Mucosa of descending colon (tissue), 3 donors: ENCODE measurements at places on chromosomes 3 and 15.
A peak's percentile ranks its signal among the peaks of the same experiment; 100 is the strongest.

- DNase-seq: no peak
Observed at GRCh38 chr3:127748754-127749327, 73.5 kb downstream of the MGLL start.

GRCh38 chr15:89114990-89115389, 26.7 kb downstream of the ABHD2 start:
- DNase-seq: no peak

DNA sequence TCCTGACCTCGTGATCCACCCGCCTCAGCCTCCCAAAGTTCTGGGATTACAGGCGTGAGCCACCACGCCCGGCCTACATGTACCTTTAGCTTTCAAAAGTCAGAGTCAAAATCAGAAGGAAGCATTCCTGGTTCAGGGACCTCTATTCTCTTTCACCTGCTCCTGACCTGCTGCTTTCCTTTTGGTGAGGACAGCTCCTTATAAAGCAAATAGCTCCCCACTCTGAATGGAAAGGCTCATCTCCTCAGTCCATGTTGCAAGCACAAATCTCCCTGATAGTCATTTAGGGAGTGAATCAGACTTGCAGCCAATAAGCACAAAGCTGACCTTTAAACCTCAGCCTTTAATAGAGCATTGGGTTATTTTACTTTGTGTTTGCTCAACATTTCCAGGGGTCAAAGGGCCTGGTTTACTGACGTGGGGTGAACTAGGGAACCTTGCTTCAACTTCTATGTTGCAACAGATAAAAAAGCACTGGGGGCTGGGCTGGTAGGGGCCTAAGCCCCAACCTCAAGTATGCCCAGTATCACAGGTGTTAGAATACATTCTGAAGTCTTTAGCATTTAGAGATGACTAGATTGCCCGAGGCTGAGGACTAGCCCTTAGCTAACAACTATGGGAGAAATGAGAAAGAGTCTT, 43.1 kb downstream of the THRB start:
- peak; percentile 77 for DNase-seq

DNA sequence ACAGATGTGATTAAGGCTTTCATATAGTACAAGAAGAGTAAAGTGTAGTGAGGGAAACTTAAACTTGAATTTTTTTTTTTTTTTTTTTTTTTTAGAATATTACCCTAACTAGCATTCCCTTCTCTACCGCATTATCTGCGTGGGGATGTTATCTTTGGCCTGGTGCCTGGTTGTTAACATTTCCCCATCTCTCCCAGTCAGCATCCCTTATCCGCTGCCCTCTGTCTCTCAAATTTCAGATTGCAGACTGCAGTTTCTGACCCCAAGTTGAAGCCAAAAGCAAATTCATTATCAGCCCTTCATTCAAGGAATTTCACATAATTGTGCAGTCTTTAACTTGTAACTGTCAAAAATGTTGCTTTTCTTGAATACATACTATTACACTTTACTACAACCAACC, 353.0 kb downstream of the PLOD2 start:
- no peak for DNase-seq

GRCh38 chr15:57146506-57147201, 228.2 kb downstream of the TCF12 start:
- no peak for DNase-seq

GRCh38 chr3:54353546-54353945, 231.2 kb downstream of the CACNA2D3 start:
- no peak for DNase-seq

DNA sequence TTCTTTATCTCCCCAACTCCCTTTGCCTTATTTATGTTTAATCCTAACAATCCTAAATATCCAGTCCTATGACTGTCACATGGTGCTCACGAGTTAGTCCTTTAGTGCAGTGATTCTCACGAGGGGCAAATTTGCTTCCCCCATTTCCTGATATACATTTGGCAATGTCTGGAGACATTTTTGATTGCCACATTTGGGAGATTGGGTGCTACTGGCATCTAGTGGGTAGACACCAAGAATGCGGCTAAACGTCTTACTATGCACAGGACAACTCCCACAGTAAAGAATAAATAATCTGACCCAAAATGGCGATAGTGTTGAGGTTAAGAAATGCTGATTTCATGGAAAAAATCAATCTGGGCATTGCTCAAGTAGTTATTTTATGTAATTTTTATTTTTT, 466.5 kb downstream of the ROBO2 start:
- no peak for DNase-seq

DNA sequence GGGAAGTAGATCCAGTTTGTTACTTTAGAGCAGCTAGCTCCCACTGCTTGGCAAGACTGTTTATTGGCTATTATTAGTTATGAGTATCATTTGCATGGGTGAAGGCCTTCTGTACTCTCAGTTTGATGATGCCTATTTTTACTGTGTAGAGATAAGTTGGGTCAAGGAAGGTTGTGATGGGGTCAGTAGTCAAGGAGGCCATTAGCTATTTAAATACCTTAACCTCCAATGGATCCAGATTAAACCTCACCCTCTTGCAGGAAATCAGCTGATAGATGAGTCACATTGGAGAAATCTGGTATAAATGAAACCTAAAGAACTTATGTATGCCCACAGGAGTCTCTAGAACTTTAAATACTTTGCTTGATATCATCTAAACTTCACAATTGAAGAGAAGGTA, 45.0 kb downstream of the THBS1 start:
- no peak for DNase-seq

GRCh38 chr15:94844538-94845389, 613.4 kb downstream of the MCTP2 start:
- peak; percentile 92 for DNase-seq

DNA sequence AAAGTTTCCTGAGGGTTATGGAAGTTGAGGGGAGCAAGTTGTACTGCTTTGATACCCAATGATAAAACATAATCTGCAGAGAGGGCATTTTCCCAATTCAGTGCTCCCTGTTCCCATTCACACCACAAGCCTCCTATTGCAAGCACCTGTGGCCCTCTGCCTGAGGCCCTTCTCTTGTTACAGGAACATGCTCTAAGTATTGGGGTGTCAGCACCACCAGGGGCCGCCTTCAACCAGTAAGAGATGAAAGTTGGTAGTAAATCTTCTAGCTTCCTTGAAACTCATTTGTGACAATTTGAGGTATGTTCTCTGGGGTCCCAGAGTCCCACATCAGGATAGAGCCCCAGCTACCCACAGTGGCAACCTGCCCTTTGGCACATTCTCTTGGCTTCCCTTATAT, 265.4 kb upstream of the ARHGEF26 start:
- DNase-seq: no peak

- DNase-seq: no peak
Observed at GRCh38 chr15:35321926-35322325, 224.0 kb downstream of the DPH6 start.

DNA sequence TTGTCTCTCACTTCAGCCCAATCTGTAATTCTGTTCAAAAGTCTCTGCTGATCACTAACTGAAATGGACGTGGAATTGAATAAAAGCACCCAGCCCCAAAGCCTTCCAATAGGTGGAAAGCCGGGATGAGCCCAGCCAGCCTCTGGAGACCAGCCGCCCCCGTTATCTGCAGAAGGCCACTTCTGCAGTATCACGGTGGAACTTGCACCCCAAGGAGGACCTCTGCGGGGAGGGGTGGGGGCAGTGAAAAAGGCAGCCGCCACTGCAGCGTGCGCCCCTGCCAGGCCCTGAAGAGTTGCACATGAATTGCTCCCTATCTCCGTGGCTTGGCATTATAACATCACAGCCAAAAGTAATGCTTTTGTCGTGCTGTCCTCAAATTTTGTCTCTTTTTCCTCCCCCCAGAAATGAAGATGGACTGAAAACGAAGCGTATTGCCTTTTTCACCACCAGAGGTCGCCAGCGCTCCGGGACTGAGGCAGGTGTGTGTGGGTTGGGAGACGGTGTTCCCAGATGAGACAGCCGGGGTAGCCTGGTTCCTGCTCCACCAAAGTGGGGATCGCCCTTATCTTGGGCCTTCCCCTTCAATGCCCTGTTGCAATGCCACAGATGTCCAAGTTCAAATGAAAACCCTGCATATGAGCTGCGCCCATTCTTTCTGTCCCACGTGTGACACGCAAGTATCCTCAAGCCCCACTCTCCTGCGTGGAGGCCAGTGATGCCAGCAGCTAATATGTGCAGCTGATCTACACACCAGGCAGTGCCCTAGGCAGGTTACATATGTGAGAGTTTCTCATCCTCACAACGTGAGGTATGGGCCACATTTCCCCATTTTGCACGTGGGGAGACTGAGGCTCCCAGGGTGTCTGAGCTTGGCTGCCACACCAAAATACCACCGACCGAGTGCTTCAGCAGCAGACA, 96.0 kb downstream of the LRRK1 start:
- DNase-seq: peak; percentile 81

GRCh38 chr15:56242576-56243162, 1.0 kb downstream of the RFX7 start:
- DNase-seq: no peak

GRCh38 chr3:79767194-79767904, 449 bp downstream of the ROBO1 start:
- no peak for DNase-seq

DNA sequence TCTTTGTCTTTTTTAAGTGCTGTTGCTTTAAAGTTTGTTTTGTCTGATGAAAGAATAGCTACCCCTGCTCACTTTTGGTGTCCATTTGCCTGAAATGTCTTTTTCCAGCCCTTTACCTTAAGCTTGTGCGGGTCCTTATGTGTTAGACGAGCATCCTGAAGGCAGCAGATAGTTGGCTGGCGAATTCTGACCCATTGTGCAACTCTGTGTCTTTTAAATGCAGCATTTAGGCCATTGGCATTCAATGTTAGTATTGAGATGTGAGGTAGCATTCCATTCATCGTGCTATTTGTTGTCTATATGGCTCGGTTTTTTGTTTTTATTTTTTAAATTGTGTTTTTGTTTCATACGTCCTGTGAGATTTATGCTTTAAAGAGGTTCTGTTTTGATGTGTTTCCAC, 55.0 kb downstream of the ZDHHC19 start:
- DNase-seq: no peak

- DNase-seq: no peak
Observed at GRCh38 chr3:128867200-128868125, 12.0 kb upstream of the ACAD9 start.

- no peak for DNase-seq
Observed at GRCh38 chr15:71379893-71380292, 264.6 kb downstream of the THSD4 start.

- no peak for DNase-seq
Observed at GRCh38 chr3:31687020-31687802, 154.5 kb downstream of the STT3B start.

DNA sequence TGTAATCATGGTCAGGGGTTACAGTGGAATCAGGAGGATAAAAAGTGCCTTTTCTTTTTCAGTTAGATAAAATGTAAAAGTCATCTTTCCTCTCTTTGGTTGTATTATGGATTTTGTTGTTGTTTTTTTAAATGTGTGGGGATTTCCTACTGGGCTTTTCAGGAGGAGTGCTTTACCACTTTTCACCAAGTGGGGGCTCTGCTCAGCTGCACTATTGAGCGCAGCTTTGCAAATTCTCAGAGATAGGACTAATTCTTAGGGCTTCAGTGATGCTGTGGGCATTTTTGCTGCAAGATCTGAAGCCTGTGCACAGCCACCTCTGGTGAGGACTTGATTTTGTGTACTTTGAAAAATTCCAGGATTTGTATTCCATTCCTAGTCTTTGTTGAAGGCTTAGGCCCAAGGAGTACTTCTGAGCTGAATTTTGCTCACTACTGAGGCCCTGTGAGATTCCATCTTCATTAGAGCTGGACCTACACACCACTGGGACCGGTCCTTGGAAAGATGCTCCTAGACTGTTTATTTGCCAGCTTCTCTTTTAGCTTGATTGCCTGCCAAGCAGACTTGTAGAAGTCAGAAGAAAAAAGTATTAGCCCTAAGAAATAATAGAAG, 7.5 kb downstream of the GNB5 start:
- DNase-seq: no peak

DNA sequence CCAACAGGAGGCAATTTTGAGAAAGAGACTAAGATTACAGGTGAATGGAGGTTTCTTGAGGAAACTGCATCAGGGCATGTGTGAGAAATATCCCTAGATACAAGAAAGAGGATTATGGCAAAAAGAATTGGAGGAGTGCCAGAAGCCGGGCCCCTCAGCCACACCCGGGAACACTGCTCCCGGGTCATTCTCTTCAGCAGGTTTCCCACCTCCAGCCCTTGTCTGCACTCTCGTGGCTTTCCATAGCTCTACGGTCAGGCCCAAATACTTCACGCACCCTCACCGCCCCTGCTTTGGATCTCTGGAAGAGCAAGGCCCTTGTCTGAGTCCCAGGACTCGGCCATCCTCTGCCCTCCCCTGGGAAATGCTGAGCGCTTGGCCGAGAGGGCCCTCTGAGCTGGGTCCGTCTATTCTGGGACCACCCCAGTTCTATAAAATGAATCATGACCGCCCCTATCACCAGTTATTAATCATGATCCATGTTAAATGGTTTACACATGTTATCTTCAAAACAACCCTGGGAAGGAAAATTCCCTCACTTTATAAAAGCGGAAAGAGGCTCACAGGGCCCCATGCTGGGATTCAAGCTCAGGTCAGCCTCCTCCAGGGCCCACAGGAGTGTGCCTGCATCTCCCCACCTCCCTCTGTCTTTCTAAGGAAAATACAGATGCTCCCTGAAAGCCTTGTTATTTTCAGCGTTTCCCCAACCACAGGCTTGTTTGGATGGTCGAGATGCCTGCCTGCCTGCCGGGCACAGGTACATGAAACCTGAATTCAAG, 38.8 kb upstream of the SPTBN5 start:
- no peak for DNase-seq

DNA sequence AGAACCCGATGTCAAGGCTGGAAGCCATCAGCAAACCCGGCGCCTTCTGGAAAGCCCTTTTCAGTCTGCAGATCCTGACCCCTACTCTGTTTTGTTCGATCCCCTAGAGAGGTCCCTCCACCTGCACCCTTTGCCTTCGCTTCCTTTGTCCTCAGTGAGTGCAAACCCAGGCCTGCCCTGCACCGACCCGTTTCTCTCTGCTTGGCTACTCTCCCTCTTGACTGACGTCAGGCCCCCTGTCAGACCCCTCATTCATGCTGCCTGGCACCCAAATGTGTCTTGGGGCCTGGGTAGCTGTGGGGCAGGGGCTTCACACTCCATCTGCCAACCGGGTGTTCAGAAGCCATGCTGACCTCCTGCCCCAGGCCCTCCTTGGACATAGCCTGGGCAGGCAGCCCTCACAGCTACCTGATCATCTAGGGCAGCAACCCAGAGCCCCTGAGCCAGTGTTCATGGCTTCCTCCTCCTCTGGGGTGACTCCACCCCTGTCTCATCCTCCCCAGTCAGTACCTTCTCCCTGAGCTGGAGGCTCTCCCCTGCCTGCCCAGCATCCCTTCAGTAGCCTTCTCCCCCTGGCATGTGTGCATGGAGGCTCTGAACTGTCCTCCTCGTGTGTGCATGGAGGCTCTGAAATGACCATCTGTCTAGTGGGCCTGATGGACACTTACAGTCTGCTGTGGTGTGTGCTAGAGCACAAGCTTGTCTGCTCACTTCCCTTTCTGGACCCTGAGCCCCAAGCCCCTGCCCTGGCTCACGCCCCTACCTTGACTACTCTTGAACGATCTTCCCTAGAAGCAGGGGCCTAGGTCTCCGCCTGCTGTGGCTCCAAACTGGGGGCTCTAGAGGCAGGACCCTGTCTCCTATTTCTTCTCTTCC, 69.4 kb downstream of the EXOG start:
- DNase-seq: no peak

- DNase-seq: peak; percentile 80
Observed at GRCh38 chr3:194682694-194683310, 2.9 kb upstream of the FAM43A start.

- DNase-seq: no peak
Observed at GRCh38 chr3:69567710-69568052, 171.6 kb upstream of the MITF start.

GRCh38 chr3:194277104-194277785, 73.9 kb downstream of the CPN2 start:
- peak; percentile 57 for DNase-seq
